Suprapubic skin (tissue), 4 donors: ENCODE measurements at places on chromosomes 13 and 19. TPM values are rescaled to one million over a fixed set of nuclear protein-coding genes. Genes with fewer than 3 reads are reported as not detected.

DNA sequence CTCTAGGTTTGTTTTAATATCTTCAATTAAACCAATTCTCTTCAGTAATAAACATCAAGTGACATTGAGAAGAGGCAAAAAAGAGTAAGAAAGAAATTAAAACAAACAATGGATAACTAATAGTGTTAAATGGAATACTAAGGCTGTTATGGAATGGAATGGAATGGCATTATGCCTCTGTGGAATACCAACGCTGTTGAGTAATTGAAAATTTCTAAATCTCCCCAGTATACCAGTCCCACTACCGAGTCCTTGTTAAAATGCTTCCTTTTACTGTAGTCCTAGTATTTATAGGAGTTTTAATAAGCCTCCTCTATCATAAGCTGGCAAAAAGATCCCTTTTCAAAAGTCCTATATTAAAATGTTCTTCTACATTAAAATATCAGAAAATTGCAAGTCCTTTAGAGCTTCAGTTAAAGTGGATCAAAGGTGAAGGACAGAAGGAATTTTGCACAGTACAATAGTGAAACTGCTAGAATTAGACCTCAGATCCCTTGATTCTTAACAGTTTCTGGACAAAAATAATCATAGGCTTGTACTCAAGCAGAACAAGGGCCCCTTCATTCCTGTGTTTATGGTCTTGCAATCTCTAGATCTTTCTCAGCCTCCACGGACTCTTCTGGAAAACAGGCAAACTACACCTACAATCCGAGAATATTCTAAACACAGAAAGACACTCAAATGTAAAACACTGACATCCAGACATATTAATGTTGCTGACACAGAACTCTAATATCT is 128.2 kb downstream of the PCDH9 start:
- DNase-seq = no peak

GRCh38 chr13:32248801-32249200 is 66.4 kb downstream of the ZAR1L start:
- DNase-seq = no peak

GRCh38 chr19:15253513-15253912 is 21.3 kb upstream of the EPHX3 start:
- DNase-seq = no peak

DNA sequence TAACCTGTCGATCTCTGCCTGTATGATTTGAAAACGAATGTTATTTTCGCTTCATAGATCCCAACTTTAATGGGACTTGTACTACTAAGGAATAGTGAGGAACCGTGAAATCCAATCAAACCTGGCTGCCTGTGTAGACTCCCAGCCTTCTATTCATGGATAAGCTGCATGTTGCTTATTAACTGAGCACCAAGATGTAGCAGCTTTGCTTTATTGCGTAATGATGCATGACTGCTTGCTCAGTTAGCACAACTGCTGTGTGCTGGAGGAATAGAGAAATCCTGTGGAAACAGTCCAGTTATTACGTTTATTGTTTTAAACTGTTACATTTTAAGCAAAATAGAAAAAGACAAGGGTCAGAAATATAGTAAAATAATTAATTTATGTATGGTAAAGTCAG is 108.2 kb downstream of the SHISA2 start:
- no peak for DNase-seq

LMTK3 gene
- 1.6 TPM for total RNA-seq

GRCh38 chr19:32246006-32246405 is 99.4 kb upstream of the ZNF507 start:
- DNase-seq = no peak

DLL3 gene
- not detected for total RNA-seq

GRCh38 chr13:71169180-71169579 is 697.8 kb downstream of the DACH1 start:
- no peak for DNase-seq

GRCh38 chr19:6514089-6514488 is 12.0 kb upstream of the TUBB4A start:
- no peak for DNase-seq

- no peak for DNase-seq
These were observed 1.1 kb upstream of the ONECUT3 start for GRCh38 chr19:1752009-1752756.

DNA sequence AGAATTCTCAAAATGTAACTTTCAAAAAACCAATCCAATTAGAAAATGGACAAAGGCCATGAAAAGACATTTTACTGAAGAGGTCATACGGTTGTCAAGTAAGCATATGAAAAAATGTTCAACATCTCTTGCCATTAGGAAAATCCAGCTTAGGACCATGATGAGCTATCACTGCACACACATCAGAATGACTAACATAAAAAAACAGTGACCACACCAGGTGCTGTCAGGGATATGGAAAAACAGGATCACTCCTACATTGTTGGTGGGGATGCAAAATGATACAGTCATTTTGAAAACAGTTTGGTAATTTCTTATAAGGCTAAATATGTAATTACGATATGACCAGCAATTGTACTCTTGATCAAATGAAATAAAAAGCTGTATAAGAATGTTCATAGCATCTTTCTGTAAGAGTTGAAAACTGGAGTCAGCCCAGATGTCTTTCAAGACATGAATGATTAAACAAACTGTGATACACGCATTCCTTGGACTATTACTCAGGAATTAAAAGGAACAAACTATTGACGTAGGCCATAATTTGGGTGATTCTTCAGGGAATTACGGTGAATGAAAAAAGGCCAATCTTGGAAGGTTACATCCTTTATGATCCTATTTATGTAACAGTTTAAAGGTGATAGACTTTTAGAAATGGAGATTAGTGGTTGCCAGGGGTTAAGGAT is 26.9 kb upstream of the RCBTB2 start:
- no peak for DNase-seq

CGB8 gene
- total RNA-seq = not detected

ZSCAN4 gene
- 2.3 TPM for total RNA-seq

- DNase-seq = no peak
These were observed 15.1 kb downstream of the NCR1 start for GRCh38 chr19:54921082-54921481.

STOML3 gene
- total RNA-seq = not detected

ZNF850 gene
- total RNA-seq = 2.8 TPM

PSG1 gene
- not detected for total RNA-seq

- DNase-seq = no peak
These were observed 370.3 kb downstream of the ZNF536 start for GRCh38 chr19:30742406-30742938.

DNA sequence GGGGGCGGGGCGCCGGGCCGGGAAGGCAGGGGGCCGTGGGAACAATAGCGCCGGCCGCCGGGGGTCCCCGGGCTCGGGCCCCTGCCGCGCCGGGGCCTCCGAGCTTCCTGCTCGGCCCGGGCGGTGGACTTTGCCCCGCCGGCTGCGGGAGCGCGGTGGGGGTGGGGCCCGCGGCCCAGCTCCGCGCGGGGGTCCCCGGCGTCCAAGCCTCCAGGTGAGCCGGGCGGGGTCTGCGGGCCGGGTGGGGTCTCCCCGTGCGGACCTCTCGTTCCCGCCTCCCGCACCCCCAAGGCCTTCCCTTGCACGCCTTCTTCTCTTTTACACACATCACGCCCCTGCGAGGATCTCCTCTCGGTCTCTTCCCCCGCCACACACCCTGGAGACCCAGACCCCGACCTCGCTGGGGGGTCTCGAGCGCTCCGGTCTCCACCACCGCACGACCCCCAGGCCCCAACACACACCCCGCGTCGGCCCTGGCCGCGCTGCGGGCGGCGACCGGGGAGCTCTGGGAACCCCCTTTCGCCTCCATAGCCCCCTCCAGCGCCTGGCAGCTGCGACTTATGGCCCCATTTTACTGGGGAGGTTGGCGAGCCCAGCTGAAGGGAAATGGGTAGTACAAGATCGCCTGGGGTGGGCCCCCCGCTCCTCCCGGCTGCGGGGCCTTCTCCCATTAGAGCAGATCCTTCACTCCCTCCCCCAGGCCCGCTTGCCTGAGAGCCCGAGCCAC is 711 bp downstream of the CAMSAP3 start:
- DNase-seq = no peak

MISP gene
- not detected for total RNA-seq

DNA sequence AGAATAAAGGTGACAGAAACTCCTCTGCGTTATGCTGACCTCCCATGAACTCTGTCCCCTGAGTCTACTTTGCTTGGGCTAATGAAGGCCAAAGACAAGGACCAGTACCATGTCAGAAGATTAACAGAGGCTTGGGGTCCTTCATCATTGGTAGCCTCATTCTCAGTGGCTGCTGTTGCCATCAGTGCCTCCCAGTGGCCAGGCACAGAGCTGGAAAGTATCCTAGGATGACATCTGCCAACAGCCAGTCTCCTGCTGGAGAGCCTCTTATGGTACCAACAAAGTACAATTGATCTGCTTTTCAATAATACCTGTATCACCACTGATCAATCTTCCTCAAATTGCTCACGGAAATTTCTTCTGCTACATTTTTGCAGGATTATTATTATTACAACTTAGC is 281.6 kb downstream of the DNAJC15 start:
- no peak for DNase-seq

GRCh38 chr19:3243819-3244700 is 19.6 kb downstream of the CELF5 start:
- DNase-seq = no peak

GRCh38 chr19:31639306-31639705 is 290.1 kb upstream of the TSHZ3 start:
- no peak for DNase-seq

RASAL3 gene
- 2.4 TPM for total RNA-seq

GRCh38 chr13:59424661-59425060 is 739.1 kb downstream of the DIAPH3 start:
- no peak for DNase-seq

GRIN3B gene
- 0.13 TPM for total RNA-seq

GRCh38 chr19:12374026-12374425 is 8.5 kb upstream of the ZNF442 start:
- DNase-seq = no peak

ZNF497 gene
- total RNA-seq = 4.8 TPM

DNA sequence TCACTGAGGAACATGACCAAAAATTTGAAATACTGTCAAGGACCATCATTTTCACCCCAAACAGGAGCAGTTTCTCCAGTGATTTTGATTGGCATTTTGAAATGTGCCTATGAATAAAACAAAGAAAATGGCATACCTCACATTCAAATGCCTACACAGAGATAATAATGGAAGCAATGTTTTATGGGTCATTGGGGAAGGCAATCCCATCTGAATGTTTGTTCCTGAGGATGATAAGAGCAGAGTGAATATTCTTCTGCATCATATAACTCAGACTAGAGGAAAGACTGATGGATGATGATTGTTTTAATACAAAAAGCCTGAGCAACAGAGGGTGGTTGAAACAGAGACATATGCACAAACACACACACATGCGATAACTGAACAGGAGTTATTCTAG is 2749.9 kb downstream of the PCDH9 start:
- DNase-seq = no peak

DNA sequence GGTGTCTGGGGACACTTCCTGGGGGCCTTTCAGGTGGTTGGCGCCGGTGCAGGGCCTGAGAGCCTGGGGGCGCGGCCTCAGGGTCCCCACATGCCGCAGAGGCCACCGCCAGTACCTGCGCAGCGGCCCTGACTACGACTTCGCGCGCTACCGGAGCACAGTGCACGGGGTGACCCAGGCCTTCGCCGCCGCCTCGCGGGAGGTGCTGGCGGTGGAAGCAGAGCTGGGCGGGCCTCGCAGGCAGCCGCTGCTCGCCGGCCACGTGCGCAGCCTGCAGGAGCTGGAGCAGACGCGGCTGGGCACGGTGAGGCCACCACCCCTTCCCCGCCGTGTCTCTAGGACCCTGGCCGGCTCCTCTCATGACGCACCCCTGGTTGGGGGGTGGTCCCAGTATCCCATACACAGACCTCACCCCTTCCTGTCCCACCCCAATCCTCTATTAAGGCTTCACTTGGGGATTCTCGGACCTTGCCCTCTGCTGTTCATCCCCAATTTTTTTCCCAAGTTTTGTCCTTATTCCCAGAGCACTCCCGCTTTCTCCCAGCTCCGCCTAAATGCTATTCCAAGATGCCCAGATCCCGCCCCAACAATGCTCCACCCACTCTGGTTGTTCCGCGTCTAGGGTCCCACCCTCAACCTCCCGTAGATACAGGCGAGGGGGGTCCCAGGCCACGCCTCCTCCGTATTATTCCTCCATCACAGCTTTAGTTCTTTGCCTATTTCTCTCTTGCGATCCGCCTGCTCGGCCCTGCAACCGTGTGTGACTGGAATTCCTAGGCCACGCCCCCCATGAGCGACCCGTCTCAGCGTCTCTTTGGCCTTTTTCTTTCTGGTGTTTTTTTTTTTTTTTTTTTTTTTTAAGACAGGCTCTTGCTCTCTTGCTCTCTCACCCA is 1.0 kb downstream of the REX1BD start:
- DNase-seq = peak; percentile 79

DNA sequence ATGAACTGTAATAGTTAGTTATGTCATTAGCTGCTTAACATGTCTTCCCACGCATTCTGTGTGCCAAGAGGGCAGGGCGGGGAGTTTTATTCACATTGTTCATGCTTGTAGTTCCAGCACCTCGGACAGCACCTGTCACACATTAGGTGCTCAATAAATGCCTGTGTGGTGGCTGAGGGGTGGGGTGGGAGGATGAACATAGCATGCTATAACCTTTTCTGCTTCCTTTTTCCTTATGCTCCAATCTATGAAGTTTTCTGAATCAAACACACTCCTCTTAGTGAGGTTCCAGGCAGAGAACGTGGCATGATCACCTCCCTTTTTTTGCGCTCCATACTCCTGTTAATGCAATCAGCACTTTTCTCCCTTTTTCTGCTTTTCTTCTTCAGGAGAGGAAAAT is 15.8 kb upstream of the PTPRS start:
- DNase-seq = no peak

GRCh38 chr13:47239025-47239424 is 342.2 kb upstream of the HTR2A start:
- no peak for DNase-seq

GRCh38 chr13:111080642-111081041 is 34.5 kb upstream of the ARHGEF7 start:
- DNase-seq = no peak

NKPD1 gene
- 22.4 TPM for total RNA-seq

DNA sequence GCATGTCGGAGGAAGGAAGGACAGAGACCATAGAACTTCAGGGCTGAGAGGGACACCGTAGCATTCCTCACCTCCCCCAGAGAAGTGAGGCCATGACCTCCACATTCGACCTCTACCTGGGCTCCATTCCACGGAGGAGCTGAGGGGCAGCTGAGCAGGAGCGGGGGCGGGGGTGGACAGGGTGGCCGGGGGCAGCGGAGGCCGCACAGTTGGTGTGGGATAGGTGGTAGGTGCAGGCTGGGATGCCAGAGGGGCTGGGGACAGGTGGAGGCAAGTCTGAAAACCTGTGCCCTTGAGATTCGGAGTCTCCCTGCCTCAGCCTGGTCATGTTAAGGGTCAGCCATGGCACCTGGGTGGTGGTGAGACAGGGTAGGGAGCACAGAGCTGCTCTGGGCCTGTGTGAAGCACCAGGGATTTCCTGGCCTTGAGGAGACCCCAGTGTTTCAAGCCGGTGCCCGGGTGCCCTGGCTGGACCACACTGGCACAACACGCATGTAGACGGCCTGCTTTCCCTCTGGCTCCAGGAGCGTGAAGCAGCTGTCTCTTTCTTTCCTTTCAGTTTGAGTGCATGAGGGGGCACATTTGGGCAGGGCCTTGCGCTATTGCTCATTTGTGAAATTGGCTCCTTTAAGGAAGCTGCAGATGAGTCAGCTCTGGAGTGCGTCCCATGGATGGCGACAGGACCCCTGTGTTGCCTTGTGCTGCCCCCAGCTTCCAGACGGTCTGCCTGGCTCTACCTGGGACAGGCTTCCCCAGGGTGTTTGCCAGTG is 51.8 kb downstream of the TSSK6 start:
- peak; percentile 81 for DNase-seq

- DNase-seq = peak; percentile 28
These were observed 18.3 kb downstream of the RASA3 start for GRCh38 chr13:114114006-114114640.

CRX gene
- total RNA-seq = not detected
